ENCODE measurements at places on chromosomes 3 and 15.

GRCh38 chr3:32888739-32889138 is 62.7 kb upstream of the CCR4 start:
- no peak for DNase-seq

DNA sequence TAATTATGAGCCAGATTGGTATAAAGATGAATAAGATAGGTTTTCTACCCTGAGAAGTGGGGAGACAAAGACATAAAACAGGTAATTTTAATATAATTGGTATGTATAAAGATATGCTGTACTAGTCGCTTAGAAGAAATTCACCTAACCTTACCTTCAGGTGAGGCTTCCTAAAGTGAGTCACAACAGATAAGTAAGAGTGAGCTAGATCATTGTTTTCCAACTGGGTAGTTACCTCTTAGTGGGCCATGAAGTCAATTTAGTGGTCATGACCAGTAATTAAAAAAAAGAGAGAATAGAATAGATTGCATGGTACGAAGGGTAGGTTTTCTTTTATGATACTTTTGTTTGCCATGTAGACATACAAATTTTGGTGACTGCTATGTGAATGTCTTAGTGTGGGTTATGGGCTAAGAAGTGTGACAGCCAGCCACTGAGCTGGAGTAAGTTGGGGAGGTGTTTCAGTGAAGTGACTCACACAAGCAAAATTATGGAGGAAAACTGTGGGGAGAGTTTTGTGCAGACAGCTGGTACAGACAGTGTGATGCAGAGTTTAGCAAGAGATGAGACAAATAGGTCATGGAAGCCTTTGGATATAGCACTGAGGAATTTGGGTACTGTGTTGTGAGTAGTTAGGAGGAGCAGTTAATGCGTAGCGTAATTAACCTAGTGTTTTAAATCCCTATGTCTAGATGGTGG is 8.2 kb downstream of the TRNT1 start:
- DNase-seq: no peak

DNA sequence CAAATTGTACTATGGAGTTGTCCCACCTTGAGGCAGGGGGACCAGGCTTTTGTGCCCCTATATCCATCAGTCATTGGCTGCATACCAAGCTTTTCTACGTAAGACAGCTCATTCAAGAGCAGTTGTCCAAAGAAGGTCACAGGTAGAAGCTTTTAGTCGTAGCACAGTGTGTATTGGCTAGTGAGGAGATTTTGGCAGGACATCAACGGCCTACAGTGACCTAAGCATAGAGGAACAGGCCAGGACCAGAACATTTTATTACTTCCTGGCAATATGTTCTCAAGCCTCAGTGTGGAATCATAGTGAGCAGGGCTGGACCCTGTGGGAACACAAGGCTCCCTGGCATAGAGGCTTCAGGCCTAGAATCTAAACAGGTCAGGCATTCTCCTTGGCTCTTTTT is 105.4 kb upstream of the ANKRD28 start:
- no peak for DNase-seq

- no peak for DNase-seq
Measured at GRCh38 chr3:194395778-194396538, 3.1 kb downstream of the GP5 start.

DNA sequence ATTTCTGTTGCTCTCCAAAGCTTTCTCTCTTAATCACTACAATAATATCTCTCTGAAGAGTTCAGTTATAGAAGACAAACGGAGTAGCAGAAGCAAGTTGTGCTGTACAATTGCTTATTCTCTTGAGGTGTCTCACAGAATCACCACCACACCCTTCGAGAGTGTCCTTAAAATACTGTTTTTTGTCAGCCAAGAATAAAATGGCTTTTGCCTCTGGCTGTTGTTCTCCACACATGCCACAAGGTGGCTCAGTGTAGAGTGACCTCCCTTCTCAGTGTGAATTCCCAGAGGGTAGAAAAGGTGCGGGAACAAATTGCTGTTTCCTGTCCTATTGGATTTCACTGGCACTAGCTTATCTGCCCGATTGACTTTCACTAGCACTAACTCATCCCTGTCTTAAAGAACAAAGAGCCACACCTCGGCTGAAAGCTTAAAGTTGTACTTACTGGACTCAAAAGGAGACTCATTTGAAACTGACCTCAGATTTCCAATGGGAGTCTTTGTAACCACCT is 134.2 kb upstream of the SATB1 start:
- peak; percentile 68 for DNase-seq

DNA sequence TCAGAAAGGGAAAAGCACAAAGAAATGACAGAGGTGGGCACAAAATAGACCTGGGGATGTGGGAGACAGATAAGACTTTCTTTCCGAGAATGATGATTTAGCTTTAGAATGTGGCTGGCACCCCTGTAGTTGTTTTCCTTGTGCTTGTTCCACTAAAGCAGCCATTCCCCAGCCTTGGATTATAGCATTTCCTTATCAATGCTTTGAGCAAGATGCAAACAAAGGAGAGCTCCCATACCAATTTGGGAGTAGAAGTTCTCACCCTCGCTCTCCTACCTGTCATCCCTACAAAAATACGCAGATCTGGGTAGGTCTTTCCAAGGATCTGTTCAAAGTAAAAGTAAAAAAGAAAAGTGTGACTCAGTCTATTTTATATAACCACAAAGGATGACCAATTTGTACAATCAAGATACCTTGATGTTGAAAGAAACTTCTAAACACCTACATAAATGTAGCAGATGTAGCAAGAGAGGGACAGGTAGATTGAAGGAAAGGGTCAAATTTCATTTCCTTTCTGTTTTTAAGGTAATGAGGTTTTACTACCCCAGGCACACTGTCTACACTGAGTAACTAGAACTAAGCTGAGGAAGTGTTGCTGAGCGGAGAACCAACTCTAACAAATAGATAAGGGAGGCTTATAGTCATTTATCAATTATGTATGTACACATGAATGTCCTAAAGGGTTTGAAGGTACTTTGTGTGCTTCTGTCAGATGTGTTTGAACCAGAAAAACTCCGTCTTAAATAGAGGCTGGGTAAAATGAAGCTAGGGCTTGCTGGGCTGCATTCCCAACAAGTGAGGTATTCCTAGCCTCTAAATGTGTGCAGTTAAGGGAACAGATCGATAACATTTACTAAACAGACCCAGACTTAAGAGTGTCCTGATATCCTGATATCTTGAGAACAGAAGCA is 91.1 kb upstream of the LRRN1 start:
- no peak for DNase-seq

GRCh38 chr15:70853318-70853972 is 512 bp downstream of the LARP6 start:
- no peak for DNase-seq

DNA sequence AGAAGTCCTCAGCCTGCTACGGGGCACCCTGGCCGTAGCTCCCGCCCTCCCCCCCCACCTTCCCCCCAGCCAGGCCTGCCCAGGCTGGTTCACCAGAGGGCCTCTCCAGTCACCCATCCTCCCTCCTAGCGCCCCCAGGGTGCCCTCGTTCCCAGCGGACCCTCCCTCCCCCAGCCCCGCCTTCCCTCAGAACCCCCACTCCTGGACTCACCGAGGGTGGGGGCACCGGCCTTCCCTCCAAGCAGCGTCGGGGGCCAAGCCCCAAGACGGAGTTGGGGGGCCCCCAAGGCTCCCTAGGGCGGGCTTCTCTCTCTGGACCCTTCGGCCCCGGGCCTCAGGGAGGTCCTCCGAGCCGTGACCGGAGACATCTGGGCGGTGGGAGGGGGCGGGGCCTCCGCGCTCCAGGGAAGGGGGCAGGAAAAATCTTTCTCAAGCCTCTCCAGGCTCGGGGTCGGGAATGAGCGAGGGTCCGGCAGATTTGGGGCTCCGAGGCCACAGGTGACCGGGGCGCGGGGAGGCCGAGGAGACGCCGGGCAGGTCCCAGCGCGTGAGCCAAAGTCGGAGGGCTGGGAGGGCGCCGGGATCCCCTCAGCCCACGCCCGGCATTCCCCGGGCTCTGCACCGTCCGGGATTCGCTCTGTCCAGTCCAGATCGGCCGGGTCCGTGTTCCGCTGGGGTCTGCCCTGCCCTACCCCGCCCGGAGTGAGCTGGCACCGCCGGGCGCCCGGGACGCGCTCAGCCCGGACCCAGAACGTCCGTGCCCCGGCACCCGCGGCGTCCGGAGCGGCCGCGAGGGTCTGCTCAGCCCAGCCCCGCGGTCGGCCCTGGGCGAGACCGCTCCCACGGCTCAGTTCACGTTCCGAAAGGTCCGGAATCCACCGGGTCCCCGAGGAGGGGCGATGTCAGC is 999 bp downstream of the INSYN1 start:
- DNase-seq: no peak

DNA sequence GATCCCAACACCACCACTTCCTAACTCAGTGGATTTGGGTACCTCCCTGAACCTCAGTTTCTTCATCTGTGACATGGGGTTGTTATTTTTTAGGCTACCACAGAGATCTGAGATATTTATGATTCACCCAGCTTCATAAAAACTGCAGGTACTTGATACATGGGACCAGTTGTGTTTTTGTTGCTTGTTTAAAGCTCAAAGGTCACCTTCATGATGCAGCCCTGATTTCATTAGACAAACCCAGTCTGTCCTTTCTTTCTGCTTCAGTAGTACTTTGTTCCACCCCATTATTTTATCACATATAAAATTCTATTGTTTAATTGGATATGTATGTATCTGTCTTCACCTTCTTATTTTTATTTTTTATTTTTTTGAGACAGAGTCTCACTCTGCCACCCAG is 57.4 kb upstream of the C15orf61 start:
- no peak for DNase-seq

All from inflammatory macrophage treated with lipopolysaccharide for 1 hour (primary cell).